ENCODE measurements at places on chromosomes 1 and 21.
A peak's percentile ranks its signal among the peaks of the same experiment; 100 is the strongest.

- DNase-seq = no peak
Measured at GRCh38 chr1:220339581-220339980, 67.3 kb upstream of the RAB3GAP2 start.

GRCh38 chr1:236543065-236543669 is 19.4 kb downstream of the LGALS8 start:
- DNase-seq = no peak

GRCh38 chr1:72431810-72432209 is 149.5 kb upstream of the NEGR1 start:
- no peak for DNase-seq

- no peak for DNase-seq
Measured at GRCh38 chr1:218366322-218367052, 21.4 kb downstream of the TGFB2 start.

DNA sequence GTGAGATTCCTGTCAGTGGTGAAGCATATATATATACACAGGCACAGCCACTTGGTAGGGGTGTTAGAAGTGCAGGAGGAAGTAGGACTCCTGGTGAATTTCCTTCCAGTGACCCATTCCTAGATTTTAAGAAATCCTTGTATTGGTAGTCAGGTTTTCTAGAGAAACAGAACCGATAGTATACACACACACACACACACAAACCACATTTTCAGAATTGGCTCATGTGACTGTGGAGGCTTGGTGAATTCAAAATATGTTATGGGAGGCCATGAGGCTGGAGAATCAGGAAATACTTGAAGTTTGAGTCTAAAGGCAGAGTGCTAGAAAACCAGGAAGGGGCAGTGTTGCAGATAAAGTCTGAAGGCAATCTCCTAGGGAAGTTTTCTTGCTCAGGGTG is 114.2 kb downstream of the FCRL5 start:
- DNase-seq = no peak

DNA sequence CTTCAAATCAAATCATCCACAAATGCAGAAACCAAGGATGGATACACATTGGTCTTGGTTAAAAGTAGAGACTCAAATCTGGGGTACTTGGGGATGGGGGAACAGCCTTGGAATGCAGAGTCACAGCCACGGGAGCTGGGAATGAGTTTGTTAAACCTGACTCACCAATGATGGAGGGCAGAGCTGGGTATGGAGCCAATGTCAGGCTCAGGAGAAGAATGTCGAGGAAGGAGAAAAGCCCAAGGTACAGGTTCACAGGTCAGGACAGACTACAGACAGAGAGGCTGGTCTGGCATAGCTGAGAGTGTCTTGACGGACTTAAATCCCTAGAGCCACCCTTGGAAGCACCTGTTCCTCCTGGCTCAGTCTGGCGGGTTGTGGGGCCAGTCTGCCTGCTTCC is 237.6 kb downstream of the NTNG1 start:
- DNase-seq = no peak

GRCh38 chr1:12477936-12478611 is 139.9 kb downstream of the DHRS3 start:
- peak; percentile 90 for DNase-seq

Data from erythroblast (primary cell).